CD4-positive, alpha-beta T cell treated with Interleukin-2 at 100 ng/mL for 4 hours (primary cell): ENCODE measurements at places on chromosomes 2 and 18.

DNA sequence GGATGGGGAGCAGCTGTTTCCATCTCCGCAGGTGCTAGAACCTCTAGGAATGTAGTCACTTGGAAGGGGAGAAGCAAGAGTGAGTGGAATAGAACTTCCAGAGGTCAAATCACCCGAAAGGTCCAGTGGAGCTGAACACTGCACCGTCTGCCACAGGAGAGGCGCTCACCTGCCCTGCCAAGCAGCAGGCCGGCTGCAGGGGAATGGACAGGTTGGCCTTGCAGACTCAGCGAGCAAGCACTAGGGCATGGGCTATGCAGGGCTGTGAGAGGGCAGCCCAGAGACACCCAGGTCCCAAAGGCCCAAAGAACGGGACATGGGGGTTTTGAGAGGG is 214.2 kb downstream of the TNS1 start:
- no peak for DNase-seq

- DNase-seq: no peak
These were observed 7.3 kb downstream of the XRCC5 start for GRCh38 chr2:216116418-216116817.

DNA sequence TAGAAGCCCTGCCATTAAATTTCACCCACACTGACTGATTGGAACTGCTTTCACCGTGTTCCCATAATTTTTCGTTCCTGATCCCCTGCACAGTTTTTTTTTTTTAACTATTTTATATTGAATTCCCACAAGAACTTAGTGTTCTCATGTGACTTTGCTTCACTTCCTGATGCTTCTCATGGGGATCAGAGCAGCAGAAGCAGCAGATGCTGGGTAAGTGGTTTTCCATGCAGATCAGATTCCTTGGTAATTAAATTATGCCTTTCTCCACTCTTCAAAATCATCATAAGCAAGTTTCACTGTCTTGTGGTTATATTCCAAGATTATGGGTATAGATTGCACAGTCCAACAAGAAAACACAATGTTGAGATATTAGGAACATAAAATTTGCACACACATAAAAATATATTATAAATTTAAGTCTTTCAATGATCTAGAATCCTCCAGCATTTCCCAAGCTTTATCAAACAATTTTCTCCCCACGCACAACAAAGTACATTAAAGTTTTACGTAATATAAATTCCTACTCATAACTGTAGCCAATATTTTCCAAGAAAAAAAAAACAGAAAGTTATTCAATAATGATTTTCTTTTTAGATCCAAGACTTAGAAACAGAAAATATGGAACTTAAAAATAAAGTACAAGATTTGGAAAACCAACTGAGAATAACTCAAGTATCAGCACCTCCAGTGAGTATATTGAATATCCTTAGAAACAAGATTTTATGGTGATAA is 277.9 kb downstream of the GULP1 start:
- DNase-seq: no peak

GRCh38 chr2:126828051-126828450 is 70.6 kb upstream of the TEX51 start:
- no peak for DNase-seq

GRCh38 chr2:230742781-230743180 is 30.1 kb downstream of the CAB39 start:
- DNase-seq: no peak

DNA sequence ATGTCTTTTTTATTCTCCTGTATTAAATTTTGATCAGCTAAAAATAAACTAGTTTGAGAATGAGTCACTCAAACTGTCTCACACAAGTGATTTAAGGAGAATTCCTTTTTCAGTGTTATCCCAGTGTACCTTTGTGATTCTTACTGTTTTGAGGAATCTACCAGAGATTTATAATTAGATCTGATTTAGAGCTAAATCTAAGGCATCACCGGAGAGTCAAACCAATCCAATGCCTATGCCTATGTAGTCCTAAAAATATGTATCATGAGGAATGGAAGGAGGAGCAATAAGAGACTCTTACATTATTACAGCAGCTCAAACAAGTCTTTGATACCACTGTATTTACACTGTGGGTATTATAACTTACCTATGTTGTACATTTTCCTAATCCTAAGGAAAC is 63.4 kb upstream of the CYP20A1 start:
- no peak for DNase-seq
